ENCODE measurements at places on chromosomes 7 and 10.

DNA sequence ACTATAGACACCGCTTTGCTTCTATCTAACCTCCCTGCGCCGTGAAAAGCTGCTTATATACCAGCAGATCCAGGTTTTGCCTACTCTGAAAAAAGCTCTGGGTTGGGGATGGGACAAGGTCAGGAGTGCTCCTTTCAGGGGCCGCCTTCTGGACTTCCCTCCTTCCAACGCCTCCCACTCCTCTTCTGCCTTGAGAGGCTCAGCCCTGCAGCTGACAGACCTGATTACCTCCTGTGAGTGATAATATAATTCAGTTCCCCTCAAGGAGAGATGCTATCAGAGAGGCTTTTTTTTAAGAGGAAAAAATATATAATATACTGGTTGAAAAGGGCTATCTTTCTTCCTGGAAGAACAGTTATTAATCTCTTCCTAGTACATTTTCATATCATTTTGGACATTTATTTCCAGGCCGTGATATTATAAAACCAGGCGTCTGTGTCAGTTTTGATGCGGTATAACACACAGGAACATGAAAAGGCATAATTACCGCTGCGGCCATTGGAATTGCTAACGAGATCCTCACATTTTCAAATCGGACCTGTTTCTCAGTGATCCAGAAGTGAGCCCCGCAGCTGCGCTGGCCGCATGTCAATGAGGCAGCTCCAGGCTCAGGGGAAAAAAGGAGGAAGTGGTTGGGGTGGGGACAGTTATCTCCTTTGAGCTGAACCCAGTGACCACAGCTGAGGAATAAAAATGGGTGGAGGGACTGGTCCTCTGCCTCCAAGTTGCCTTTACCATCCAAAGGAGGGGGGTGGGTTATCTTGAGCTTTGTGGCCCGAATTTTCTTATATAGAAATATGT is 457.1 kb downstream of the TYW1 start:
- no peak for DNase-seq

DNA sequence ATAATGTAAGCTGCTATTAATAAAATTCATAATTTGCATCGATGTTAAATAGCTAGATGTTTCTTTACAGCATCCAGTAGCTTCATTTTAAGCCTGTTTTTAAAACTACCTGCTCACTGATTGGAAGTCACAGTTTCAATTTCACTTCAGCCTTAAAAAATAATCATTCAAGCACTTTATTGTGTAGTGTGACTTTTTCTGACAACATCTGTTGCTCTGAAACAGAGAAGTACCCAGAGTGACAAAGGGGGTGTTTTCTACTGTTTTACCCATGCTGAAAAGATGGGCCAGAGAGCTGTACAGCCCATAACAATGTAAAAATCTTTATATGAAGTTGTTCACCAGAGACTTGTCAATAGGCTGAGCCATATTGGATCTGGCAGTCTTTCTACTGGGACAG is 437.2 kb downstream of the MDFIC start:
- DNase-seq, result no peak

GRCh38 chr10:127928021-127928806 is 21.3 kb downstream of the PTPRE start:
- no peak for DNase-seq

GRCh38 chr7:102284891-102285539 is 1.7 kb upstream of the SH2B2 start:
- DNase-seq, result no peak

GRCh38 chr10:53786236-53786900 is 1013.8 kb upstream of the MBL2 start:
- DNase-seq, result no peak

- DNase-seq, result no peak
Observed at GRCh38 chr7:101243646-101244374, 1.1 kb downstream of the FIS1 start.

DNA sequence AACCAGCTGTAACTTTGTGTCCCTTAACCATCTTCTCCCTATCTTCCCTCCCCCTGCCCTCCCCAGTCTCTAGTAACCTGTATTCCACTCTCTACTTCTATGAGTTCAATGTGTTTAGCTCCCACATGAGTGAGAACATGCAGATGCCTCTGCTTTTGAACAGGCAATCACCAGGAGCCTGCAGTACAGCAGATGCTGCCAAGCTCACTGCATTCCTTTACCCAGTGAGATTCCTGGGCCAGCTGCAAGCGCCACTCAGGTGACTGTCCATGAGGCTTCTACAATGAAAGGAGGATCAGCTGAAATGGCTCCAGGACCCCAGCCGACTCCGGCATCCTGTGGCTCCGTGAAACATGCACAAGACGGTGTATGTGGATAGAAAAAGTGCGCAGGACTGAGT is 15.7 kb downstream of the GRID1 start:
- DNase-seq, result no peak

- no peak for DNase-seq
Observed at GRCh38 chr7:70812511-70812910, 319.4 kb upstream of the GALNT17 start.

DNA sequence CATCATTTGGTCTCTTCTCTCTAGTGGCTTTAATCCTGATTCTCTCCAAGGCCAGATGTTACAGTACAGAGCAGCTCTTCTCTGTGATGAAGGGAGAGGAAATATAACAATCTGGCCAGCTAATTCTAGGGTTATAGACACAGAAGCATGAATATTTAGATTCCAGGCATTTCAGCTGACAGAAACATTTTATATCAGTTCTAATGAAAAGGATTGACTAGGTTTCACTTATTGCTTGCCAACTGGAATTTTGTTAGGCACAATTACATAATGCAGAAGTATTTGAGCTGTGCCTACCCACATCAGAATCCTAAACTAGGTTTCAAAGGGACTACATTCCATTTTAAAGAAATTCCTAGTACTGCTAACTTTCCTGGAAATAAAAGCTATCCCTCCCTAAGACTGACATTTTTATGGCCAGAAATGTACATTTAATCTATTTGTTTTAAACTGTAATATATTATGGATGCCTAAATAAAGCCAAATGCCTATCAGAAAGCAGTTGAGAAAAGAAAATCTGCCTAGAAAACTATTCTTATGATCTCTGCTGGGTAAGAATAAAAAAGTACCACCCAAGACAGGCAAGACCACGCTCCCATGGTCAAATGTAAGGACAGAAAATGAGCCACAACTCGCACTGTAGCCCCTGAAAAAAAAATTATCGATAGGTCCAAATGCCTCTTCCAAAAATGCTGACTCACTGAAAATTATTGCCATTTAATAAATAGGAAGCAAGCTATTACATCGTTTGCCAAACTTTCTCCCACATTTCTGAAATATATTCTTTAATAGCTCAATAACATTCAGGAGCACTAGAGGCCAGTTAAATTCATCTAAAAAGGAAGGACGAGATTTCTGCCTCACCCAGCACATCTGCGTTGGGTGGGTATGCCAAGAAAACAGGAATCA is 498.1 kb downstream of the KCNMA1 start:
- peak; percentile 35 for DNase-seq

GRCh38 chr7:979886-980571 is 3.0 kb upstream of the CYP2W1 start:
- no peak for DNase-seq

GRCh38 chr7:43888993-43889945 is 17.1 kb downstream of the URGCP start:
- DNase-seq, result no peak

- no peak for DNase-seq
Observed at GRCh38 chr10:32959006-32959920, 1.2 kb upstream of the ITGB1 start.

GRCh38 chr7:57775396-57776088 is 325.6 kb downstream of the ZNF716 start:
- DNase-seq, result no peak

GRCh38 chr10:120221873-120222485 is 235.0 kb upstream of the PLPP4 start:
- no peak for DNase-seq

DNA sequence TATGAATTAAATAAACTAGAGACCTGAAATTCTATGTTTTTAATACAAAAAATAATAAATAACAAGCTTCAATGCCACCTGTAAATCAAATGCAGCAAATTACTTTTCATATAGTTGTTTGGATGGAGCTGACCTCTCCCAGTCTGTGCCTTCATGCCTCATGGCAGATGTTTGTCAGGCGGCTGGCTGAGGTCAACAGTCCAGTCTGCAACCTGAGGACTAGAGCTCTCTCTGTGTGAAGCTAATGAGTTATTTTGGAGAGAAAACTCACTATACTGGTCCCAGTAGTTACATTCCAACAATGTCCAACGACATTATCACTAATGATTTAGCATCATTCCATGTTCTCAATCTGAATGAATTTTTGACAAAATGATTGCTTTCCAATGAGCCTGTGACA is 746.2 kb upstream of the POM121L12 start:
- DNase-seq, result no peak

GRCh38 chr7:102974366-102975236 is 61.8 kb downstream of the LRRC17 start:
- DNase-seq, result no peak

DNA sequence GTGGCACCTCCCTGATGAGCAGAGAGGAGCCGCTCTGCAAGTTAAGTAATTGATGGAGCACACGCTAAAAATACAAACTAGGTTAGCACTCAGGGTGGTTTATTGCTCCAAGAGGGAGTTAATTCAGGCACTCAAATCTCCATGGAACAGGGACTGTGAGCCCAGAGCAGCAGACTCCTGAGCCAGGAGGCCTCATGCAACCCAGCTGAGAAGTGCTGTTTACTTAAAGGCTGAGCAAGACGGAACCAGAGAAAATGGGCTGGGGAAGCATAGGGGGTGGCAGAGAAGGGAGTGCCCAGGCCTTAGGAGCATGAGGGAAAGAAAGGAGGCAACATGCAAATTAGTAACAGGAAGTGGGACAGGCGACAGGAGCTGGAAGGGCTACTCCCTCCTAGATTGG is 174.1 kb downstream of the KCNMA1 start:
- DNase-seq, result no peak

GRCh38 chr7:149077594-149077993 is 12.9 kb downstream of the ZNF786 start:
- no peak for DNase-seq

DNA sequence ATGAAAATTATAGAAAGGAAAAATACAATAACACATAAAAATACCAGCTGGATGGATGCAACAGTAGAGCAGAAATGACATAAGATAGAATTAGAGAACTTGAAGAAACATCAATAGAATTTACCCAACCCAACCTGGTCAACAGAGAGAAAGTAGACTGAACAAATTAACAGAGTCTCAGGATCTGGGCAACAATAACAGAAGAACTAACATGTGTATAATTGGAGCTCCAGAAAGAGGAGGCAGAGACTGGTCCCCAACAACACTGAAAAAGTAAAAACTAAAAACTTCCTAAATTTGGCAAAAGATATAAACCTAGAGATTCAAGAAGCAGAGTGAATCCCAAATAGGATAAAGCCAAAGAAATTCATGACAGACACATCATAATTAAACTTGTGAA is 458.8 kb downstream of the RPS24 start:
- DNase-seq, result no peak

DNA sequence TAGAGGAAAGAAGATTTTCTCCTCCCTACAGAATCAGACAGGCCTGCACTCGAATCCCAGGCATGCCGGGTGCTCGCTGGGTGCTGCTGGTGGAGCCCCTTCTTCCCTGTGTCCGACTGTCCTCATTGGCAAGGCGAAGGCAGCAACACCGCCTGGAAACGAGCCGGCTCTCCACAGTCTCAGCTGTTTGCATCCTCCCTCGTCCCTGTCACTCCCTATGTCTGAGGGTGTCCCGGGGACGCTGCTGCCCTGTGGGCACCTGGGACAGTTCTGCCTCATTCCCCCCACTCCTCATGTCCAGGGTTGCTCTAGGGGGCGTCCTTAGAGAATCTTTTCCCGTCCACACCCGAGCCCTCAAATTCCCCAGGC is 31.6 kb upstream of the TMEM72 start:
- no peak for DNase-seq

GRCh38 chr10:95404462-95404858 is 113.7 kb upstream of the PDLIM1 start:
- DNase-seq, result no peak

DNA sequence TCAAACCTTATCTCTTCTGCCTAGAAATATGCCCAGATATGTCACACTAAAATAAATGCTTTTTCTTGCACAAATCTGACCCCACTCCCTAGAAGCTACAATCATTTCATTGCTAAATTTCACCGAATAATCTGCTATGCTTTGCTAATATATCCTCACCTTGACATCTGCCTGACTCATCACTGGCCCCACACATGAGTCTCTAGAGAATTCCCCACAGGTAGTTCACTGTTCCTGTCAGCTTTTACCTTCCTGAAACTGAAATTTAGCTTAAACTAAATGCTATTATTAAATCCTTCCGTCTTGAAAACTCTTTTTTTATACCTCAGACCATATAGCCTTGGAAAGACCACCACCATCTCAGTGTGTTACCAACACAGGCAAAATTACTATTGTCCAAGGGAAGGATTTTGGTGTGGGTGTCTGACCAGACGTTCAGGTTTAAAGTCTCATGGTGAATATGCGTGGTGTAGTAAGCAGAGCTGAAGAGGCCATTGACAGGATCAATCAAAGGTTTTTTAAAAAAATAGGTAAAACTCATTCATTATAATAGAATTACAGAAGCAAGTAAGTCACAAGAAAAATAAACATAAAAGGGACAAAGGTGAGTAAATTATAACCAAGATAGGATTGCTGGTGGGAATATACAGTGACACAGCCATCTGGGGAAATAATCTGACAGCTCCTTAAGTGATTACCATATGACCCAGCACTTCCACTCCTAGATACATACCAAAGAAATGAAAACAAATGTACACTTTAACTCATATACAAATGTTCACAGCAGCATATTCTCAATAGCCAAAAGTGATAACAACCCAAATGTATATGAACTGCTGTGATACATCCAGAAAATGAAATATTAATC is 173.5 kb downstream of the KMT2E start:
- no peak for DNase-seq

DNA sequence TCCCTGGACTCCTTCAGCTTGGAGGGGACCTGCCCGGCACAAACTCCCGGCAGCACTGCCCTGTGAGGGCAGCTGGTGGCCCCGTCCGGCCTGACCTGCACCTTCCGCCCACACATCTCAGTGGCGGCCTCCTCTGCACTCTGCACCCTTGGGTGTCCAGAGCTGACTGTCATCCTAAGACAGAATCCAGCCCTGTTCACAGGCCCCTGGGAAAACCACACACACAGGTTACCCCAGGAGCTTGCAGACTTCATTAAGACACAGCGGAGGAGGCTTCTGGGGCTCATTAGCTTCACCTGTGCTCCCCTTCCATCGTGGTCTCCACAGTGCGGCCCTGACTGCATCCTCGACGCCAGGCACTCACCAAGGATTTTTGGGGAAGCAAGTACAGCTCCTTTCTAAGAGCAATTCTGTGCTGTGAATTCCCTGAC is 51.5 kb upstream of the SHH start:
- DNase-seq, result no peak

All from AG09319 (cell line).